Endothelial cell of coronary artery (primary cell): ENCODE measurements at places on chromosomes 16 and 17. TPM values are rescaled to one million over a fixed set of nuclear protein-coding genes. Genes with fewer than 3 reads are reported as not detected.

TPSD1 gene
- total RNA-seq, result not detected in 2 replicates

CD300H gene
- total RNA-seq, result not detected in 2 replicates

CLEC19A gene
- not detected in 2 replicates for total RNA-seq

PYCARD gene
- total RNA-seq, result 43.1 and 63.2 TPM in 2 replicates

ZNF629 gene
- total RNA-seq, result 6.2 and 8.4 TPM in 2 replicates

ACSM5 gene
- total RNA-seq, result not detected in 2 replicates

C17orf67 gene
- 1.0 and 1.2 TPM in 2 replicates for total RNA-seq

LGALS9B gene
- not detected in 2 replicates for total RNA-seq

PIMREG gene
- 8.8 and 20.2 TPM in 2 replicates for total RNA-seq

PRPSAP2 gene
- 38.7 and 59.2 TPM in 2 replicates for total RNA-seq

KDM6B gene
- 3.5 and 5.7 TPM in 2 replicates for total RNA-seq

IL21R gene
- total RNA-seq, result 0.09 and 0.28 TPM in 2 replicates

OTOA gene
- total RNA-seq, result 0.09 TPM in 1 of 2 replicates, not detected in the other

SERPINF2 gene
- 0.09 TPM in 1 of 2 replicates, not detected in the other for total RNA-seq

PLEKHH3 gene
- total RNA-seq, result 4.6 and 6.5 TPM in 2 replicates

CCL2 gene
- 50.9 and 78.8 TPM in 2 replicates for total RNA-seq

SLFN12L gene
- 0.09 TPM in 1 of 2 replicates, not detected in the other for total RNA-seq

BOLA2 gene
- 47.6 and 68.6 TPM in 2 replicates for total RNA-seq

PPP1R27 gene
- total RNA-seq, result not detected in 2 replicates

MMP25 gene
- under 0.01 TPM in 2 replicates for total RNA-seq

CCT6B gene
- 0.38 and 0.90 TPM in 2 replicates for total RNA-seq

KRT16 gene
- 0.09 TPM in 1 of 2 replicates, not detected in the other for total RNA-seq

IRX5 gene
- 0.09 and 0.85 TPM in 2 replicates for total RNA-seq

METTL9 gene
- 136 and 160 TPM in 2 replicates for total RNA-seq

HAP1 gene
- total RNA-seq, result 0.28 and 0.36 TPM in 2 replicates

COL1A1 gene
- total RNA-seq, result 1.2 and 725 TPM in 2 replicates

EXOC3L1 gene
- 2.4 and 9.1 TPM in 2 replicates for total RNA-seq

ANKRD40CL gene
- total RNA-seq, result not detected in 2 replicates

CNGB1 gene
- total RNA-seq, result under 0.01 TPM in 1 of 2 replicates, not detected in the other

SEPTIN1 gene
- 0.09 TPM in 1 of 2 replicates, not detected in the other for total RNA-seq

SPAG7 gene
- total RNA-seq, result 56.9 and 63.6 TPM in 2 replicates

ZCCHC14 gene
- 6.4 and 9.9 TPM in 2 replicates for total RNA-seq

TMEM100 gene
- under 0.01 and 0.19 TPM in 2 replicates for total RNA-seq

SPOP gene
- 91.7 and 103 TPM in 2 replicates for total RNA-seq

PITPNM3 gene
- total RNA-seq, result 2.2 and 2.7 TPM in 2 replicates

CNTNAP1 gene
- total RNA-seq, result 17.1 and 23.8 TPM in 2 replicates

PEMT gene
- total RNA-seq, result 17.1 and 20.9 TPM in 2 replicates

CDK5RAP3 gene
- total RNA-seq, result 58.7 and 68.2 TPM in 2 replicates

NPIPA3 gene
- 0.45 and 0.56 TPM in 2 replicates for total RNA-seq

PSKH1 gene
- total RNA-seq, result 14.8 and 21.7 TPM in 2 replicates

ATP2A3 gene
- total RNA-seq, result 0.54 and 0.85 TPM in 2 replicates

PABPN1L gene
- total RNA-seq, result not detected in 2 replicates

MAF gene
- under 0.01 and 0.19 TPM in 2 replicates for total RNA-seq
